ENCODE measurements at places on chromosomes 12 and 14.

DNA sequence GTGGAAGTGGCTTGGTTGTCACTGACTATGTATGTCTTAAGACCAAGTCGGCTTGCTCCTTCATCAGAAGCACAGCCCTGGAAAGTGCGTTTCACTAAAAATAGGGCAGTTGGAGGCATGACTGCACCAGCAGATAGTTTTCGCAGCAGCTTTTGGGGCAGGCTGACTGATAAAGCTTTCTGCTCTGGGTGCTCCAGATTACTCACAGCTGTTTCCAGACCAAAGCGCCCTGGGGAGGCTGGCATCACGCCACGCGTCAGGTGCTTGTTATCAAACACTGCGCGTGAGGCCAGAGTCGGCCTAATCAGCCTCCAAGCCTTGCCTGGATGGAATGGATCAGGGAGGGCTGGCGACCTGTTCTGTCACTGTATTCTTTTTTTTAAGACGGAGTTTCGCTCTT is 13.3 kb upstream of the LRRC10 start:
- no peak for DNase-seq

DNA sequence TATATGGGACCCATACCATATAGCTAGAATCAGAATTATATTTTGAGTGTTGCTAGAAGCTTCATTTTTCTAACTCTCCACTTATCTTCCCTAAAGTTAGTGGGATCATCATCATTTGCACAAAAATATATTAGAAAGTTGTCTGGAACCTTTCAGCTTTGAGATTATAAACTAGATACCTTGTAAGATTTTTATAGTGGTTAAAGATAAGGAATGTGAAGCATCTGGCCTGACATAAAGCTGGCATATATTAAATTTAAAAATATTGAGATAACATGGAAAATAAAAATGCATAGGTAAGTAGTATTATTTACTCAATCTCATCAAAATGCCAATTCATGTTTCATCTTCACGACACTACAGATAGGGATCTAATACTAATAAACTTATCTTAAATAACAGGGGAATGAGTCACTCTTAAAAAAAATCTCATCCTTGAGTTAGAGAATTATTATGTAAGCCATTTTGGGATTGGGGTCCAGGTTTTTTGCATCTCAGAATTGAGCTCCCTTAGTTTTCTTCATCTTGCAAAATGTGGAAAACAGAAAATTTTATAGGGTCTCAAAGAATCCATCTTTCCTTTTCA is 318.5 kb downstream of the KCNC2 start:
- no peak for DNase-seq

GRCh38 chr14:75144944-75145343 is 18.1 kb upstream of the NEK9 start:
- no peak for DNase-seq

DNA sequence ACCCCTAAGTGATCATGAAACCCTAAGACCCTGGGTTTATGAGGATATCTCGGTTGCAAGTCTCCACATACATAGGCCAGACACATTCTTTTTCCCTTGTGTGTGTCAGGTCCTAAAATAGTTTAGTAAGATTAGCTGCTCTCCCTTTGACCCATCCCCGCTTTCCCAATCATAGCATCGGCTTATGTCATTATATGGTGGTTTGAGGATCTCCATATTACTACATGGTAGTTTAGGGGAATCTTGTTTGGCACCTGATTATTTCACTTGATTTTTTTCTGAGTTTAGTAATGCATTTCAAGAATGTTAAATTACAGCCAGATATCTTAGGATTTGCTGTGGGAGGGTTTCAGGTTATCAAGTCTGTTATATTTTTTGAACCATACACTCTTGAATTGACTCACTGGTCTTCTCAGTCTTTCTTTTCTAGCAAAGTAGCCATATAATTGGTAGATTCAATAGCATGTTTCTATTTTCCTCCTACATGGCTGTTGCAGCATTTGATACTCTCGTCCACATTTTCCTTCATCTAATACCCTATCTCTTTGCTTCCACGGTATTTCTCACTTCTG is 68.3 kb upstream of the TRHDE start:
- DNase-seq, result no peak

Measured in activated T-cell treated with anti-CD3 and anti-CD28 coated beads, Interleukin-2, amount 50 U/mL, for 72 hours (primary cell).